ENCODE measurements at places on chromosomes 6 and 20.

DNA sequence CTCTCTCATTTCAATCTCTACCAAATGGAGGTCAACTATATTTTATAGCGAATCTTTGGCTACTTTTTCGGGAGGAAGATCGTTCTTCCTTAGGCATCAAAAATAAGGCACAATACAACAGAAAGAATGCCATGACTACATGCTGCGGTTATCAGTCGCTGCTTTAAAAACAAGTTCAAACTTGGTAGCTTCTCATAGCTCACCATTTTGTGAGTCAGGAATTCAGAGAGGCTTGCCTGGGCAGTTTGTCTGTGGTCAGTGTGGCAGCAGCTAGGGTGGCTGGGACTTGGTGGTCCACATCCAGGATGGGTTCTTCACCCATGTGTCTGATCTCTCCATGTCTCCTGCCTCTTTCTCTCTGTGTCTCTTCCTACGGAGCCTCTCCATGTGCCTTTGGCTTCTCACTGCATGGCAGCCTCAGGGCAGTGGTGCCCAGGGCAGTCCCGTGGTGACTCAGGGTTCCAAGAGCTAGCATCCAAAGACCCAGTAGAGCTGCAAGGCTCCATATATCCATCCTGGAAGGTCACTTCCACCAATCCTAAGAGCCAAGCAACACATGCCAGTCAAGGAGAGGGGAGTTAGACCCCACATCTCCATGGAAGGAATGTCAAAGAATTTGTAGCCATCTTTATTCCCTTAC, 10.4 kb downstream of the SCML4 start:
- no peak for DNase-seq

GRCh38 chr6:44128020-44128917, 915 bp downstream of the TMEM63B start:
- no peak for DNase-seq

- DNase-seq, result no peak
Observed at GRCh38 chr20:23686046-23686750, 2.6 kb downstream of the CST4 start.

DNA sequence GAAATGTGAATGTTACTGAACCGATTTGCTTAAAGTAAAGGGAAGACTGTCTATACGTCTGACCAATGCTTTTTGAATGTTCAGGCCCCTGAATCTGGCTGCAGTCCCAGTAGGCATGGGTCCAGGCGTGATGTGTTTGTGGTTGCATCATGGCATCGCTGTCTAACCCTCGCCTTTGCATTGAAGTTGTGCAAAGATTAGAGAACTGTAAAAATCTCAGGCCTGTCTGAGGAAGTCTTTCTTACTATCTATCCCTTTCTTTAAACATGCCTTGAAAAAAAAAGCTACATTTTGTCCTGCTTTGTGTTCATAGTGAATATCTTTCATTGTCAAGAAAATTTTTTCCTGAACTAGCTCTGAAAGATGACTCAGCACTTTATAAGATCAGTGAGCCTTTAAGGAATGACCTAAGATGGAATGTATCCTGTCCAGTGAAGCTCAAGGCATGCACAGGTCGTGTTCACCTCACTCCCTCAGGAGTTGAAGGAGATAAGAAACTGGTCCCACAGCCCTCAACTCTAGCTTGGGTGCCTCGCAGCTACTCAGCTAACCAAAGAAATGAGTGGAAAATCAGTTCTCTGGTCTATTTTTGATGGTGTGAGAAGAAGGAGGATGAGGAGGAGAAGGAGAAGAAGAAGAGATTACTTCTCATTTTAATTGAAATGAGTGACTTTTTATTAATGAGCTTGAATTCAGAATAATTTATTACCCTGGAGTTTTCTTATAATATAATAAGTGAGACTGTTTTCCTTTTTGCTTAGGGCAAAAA, 48.6 kb downstream of the TPD52L1 start:
- peak; percentile 95 for DNase-seq

GRCh38 chr6:126937426-126937825, 181.0 kb upstream of the RSPO3 start:
- peak; percentile 8 for DNase-seq

DNA sequence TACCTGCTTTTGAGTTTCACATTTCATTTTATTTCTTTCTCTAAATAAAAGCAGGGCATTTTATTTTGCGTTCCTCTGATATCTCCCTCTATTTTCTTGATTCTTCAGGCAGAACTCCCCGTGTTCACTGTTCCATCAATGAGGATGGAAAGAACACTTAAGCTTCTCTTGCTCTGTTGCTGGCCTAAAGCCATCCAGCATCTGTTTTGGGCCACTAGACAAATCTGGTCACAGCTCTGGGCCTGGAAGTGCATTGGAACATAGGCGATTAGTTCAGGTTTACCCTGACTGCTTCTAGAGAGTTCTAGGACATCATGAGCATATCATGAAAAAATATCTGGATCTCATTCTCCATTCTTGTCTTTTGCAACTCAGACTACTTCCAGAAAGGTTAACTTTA, 611.2 kb downstream of the UTRN start:
- peak; percentile 10 for DNase-seq

GRCh38 chr6:95681736-95682135, 104.4 kb downstream of the MANEA start:
- DNase-seq, result no peak

- no peak for DNase-seq
Observed at GRCh38 chr6:122751326-122751725, 28.2 kb upstream of the FABP7 start.

GRCh38 chr20:48547664-48548063, 280.1 kb downstream of the PREX1 start:
- DNase-seq, result no peak

GRCh38 chr6:132812255-132812732, 2.1 kb upstream of the RPS12 start:
- DNase-seq, result no peak

GRCh38 chr6:21593927-21594415, 420 bp downstream of the SOX4 start:
- DNase-seq, result peak; percentile 49

DNA sequence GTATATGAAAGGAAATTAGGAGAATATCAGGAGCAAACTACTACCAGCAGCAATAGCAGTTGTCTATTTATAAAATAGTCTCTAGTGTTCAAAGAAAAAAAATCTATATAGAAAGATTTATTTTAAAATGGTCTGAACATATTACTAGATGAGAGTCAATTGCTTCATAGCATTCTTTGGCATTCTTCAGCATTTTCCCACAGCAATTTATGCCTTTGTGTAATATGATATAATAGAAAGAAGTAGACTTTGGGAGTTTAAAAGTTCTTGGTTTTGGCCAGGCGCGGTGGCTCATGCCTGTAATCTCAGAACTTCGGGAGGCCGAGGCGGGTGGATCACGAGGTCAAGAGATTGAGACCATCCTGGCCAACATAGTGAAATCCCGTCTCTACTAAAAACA, 157.0 kb upstream of the PLN start:
- no peak for DNase-seq

DNA sequence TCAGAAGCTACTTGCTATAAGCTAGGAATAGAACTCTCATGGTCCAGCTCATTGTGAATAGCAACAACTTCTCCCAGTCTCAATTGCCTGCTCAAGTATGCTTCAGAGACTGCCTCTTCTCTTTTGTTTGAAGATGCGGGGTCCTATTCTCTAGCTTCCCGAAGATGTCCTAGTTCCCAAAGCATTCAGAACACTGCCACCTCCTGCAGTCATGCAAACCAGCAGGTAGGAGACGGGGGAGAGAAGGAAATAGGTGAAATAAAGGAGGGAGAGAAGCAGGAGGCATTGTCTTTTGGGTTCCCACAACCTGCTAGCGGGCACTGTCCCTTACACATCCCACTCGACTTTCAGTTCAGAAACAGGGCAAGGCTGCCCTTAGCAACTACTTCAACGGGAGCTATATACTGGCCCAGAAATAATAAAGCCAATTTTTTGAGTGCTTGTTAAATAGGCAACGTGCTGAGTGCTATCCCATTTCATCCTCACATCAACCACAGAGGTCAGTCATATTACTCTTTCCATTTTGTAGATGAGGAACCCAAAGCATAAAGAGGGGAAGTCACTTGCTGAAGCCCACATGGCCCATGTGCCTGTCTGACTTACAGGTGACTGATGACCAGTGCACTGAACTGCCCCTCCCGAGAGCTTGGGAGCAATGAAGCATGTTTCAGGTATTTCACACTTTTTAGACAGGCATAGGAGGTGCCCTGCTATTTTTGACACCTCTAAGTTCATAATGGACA, 61.9 kb upstream of the ATXN1 start:
- no peak for DNase-seq

DNA sequence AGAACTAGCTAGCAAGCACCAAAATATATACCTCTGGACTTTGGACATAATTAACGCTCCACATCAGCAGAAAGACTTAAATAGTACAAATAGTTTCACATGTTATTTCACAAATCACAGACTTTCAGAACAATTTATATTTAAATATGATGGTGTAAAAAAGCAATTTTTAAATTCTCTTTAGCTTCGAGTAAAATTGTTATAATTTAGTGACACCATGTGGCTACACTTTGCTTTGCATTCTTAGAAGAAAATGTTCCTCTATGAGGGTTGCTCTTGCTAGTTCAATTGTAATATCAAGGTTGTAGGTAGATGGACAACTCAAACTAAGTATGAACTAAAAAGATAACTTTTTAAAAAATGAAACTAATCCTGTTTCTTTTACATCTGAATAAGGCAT, 69.0 kb downstream of the BTBD9 start:
- DNase-seq, result no peak

DNA sequence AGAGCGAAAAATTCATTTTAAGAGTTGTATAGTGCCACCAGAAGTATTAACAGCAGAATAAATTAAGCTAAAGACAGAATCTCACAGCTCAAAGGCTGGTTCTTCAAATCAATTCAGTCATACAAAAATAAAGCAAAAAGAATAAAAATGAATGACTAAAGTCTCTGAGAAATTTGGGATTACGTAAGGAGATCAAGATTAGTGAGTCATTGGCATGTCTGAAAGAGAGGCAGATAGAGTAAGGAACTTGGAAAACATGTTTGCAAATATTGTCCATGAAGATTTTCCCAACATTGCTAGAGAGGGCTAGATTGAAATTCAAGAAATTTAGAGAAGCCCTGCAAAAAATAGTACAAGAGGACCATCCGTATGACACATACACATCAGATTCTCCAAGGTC, 1413.9 kb upstream of the ADGRB3 start:
- DNase-seq, result peak; percentile 8

- no peak for DNase-seq
Observed at GRCh38 chr6:117495869-117496268, 13.4 kb downstream of the DCBLD1 start.

DNA sequence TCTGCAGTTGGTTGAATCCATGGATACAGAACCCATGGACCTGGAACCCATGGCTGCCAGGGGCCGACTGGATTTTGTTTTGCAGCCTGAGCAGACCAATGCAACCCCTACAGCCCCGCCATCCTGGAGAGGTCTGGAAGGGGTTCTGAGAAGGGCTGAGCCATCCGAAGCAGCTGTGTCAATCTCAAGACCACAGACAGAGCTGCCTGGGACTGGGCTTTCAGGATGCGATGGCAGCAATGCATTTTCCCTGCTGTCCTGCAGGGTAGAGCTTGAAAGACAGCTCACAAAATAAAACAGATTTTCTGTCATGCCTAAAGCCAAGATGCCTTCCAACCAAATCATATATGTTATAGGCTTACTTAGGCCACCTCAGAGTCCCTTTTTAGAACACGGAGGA, 125.8 kb upstream of the NXT1 start:
- no peak for DNase-seq

GRCh38 chr6:160221423-160221822, 37.2 kb downstream of the SLC22A2 start:
- no peak for DNase-seq

DNA sequence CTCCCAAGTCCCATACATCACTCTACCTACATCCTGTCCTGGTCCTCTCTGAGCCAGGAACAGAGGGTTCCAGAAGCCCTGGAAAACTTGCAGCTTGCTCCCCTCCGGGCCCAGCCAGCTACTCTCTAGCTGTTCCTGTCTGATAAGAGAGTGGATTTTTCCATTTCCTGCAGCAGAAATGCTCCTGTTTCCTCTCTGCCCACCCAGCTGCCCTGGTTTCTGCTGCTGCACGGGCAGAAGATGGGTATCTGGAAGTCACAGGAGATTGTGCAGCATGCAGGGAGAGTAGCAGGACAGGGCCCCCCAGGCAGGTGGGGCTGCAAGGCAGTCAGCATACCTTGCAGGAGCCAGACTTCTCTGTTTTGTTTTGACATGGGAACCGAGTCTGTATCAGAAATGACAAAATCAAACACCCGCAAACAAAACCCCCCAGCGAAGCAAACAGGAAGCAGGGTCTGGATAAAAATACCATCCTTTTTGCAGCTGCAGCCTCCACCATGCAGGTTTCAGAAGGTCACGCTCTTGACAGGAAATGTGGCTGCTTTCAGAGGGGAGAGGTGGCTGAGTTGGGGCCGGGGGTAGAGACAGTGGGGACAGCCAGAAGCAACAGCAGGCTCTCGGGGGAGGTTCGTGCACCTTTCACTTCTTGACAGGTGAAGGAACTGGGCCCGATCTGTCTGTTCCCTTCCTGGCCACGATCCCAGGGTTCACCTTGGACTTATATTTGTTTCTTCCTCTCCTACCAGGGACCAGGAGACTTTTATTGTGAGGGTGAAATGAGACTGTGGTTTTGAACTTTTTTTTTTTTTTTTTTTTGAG, 50.8 kb upstream of the FAM83D start:
- no peak for DNase-seq

- no peak for DNase-seq
Observed at GRCh38 chr6:89406141-89406540, 5.9 kb downstream of the RRAGD start.

DNA sequence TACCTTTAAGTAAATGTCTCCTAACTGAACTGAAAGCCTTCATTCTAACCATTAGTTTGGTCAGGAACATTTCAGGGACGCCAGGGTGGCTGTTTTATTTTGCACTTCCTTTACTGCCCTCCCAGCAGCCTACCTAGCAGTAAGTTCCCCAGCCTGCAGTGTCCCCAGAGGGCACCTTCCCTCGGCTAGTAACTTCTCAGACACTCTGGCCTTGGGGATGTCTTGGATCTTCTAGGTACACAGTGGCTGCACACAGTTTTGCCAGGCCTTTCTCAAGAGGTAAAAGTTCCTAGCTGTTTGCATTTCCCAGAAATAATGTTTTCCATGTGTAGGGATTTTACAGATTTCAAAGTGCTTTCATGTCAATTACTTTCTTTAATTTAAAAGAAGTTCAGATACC, 378 bp upstream of the LAMA2 start:
- DNase-seq, result no peak

GRCh38 chr6:56794421-56794820, 151.7 kb upstream of the DST start:
- DNase-seq, result no peak

- DNase-seq, result no peak
Observed at GRCh38 chr6:71588490-71588889, 297.9 kb upstream of the RIMS1 start.

DNA sequence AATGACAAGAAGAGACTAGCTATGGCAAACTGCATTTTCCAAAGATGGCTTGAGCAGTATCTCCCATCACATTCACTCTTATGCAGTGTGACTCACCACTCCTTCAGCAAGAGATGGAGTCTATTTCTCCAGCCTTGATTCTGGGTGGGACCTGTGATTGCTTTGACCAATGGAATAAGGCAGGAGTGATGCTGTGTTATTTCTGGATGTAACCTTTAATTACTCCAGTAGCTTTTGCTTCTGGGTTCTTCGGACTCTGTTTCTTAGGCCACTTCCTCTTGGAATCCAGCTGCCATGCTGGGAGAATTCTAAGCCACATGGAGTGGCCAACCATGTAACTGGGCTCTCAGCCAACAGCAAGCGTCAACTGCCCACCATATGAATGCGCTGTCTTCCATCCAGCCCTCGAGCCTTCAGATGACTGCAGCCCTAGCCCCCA, 50.7 kb downstream of the TGM2 start:
- no peak for DNase-seq

Measured in skeletal muscle cell (primary cell).